ENCODE measurements at places on chromosomes 2 and 18.

- DNase-seq: no peak
Observed at GRCh38 chr18:12924616-12925015, 23.2 kb upstream of the SEH1L start.

DNA sequence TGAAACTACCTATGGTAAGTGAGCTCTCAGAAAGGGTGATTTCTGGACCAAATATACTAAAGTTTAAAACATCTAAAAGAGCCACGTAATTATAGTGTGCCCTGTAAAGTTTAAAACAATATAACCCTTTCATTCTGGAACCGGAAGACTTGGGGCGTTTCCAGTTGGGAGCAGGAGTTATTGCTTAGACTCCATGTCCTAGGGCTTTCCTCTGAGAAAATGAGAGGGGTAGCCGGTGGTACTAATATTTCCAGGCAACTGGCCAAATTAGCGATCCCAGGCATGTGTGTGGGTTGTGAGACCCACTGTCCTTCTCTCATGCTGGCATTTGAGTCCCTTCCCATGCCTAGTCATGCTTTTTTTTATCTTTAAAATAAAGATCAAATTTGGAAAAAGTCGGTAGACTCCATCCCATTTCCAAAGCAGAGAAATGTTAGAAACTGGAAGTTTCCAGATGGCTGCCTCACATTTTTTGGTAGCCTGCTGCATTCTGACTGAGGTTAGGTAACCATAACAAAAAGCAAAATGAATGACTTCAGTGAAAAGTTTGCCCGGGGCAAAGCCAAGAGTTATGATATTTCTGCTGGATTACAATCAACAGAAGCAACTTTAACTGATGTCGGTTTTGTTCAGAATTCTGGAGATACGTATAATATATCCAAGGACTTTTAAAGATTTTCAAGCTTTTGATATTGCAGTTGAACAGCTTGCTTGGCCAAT, 227.4 kb downstream of the SS18 start:
- DNase-seq: no peak

DNA sequence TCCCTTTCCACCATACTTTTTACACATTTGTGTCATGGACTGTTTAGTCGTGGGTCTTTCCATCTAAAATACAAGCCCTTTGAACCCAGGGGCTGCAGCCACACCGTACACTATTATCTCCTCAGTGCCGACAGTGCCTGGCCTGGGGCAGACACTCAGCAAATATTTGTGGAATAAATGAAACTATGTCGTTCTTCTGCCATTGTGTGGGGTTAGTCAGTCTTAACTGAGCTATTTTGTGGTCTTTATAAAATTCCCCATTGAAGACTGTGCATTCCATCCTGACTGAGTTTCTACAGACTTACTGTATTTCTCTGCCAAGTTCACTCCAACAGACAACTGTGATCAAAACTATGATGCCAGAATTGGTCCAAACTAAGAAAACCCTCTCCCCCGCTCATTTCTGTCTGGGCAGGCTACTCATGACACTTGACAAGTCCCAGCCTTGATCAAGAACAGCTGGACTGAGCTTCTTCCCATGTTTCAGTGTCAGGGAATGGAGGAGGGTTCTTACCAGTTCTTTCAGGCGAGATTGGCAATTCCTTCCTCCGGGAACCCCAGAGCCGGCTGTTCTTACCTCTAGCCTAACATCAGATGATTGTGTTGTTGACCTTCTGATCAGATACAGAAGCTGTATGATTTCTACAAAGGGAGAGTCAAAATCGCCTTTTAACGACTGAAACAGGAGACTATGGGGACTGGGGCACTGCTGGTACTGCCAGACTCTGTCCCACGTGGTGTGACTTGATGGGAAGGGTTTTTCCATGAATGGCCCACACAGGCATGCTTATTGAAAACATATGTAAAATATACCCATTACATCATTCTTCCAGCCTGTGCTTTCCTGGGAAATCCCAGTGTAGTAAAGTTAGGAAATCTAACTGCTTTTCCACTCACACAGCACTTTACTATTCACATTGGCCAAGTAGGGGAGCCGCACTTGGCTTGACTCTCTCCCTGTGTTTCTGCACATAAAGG, 77.4 kb upstream of the NPAS2 start:
- DNase-seq: peak; percentile 85

DNA sequence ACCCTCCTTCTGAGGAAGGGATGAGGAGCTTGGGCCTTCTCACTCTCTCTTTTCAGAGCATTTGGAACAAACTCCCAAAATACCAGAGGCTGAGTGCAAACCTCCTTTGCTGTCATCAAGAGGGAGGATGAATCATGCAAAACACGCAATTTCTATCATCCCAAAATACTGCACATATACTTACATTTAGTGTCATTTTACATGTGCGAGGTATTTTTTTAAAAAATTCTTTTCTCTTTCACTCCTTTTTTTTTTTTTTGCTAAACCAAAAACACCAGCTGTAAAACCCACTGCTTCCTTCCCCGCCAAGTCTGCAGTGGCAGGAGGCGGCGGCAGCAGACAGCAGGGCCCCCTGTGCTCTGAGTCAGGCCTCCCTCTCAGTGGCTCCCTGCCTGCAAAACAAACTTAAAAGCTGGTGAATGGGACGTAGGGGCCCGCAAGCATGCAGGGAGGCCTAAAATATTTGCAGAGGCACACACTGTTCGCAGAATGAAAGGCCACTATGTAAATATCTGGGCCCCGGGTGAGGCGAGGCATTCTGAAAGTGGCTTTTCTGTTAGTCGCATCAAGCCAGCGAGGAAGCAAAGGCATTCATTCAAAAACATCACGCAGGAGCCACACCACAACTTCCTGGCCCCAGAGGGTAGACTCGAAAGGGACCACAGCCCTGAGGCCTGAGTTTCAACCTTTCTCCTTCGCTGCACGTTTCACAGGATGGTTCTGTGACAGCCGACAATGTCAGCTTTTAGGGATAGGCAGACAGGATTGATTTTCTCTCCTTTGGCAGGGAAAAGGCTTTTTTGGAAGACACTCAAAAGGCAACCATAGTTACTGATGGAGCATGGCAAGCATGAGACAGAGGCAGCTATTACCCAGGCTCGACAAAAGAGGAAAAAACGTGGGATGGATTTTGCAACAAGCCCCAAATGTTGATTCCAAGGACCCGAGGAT, 73.4 kb downstream of the ACTR2 start:
- DNase-seq: peak; percentile 71

GRCh38 chr2:118443596-118443995, 355.3 kb downstream of the INSIG2 start:
- no peak for DNase-seq

DNA sequence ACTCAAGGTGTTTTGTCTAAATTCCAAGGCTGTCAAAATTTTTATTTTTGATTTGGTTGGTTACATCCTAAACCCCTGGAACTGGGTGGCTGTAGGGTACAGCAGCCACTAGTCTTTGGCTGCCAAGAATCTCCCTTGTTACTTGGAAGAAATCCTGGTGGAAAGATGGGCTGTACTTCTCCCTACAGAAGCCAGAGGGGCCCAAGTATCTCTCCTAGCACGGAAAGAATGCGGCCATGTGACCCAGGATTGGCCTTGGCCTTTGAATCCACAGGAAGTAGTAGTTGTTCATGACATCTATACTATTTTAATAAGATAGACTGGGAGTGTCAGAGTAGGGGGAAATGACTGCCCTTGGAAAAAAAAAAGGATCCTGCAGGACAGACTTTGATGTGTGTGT, 54.4 kb upstream of the MYO3B start:
- DNase-seq: no peak

DNA sequence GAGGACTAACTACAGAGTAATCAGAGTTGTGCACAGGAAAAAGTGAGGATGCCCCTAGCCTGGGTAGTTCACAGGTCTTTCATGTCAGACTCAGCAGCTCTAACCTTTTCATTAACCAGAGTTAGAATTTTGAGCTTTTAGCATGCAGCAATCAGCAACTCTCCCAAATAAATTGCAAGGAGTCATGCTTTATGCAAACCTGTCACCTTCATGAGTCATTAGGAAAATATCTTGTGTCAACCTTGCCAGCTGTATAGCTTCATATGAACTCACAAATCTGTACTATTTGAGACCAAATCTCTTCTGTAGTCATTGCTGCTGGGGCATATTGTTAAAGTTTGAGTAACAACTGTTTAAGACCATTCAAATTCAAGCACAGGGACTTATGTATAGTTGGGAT, 382.3 kb upstream of the NT5C1B start:
- no peak for DNase-seq

- DNase-seq: no peak
Observed at GRCh38 chr18:45777393-45777792, 48.1 kb upstream of the SIGLEC15 start.

- DNase-seq: no peak
Observed at GRCh38 chr2:175399326-175399725, 217.8 kb upstream of the ATP5MC3 start.

- no peak for DNase-seq
Observed at GRCh38 chr18:59659508-59660170, 37.6 kb downstream of the CCBE1 start.

GRCh38 chr2:37356299-37356698, 11.9 kb downstream of the QPCT start:
- DNase-seq: no peak

- DNase-seq: peak; percentile 10
Observed at GRCh38 chr2:182522405-182522896, 95.6 kb upstream of the PDE1A start.

All from muscle of arm (tissue), 14 donors.